ENCODE measurements at places on chromosomes 7 and 10.

DNA sequence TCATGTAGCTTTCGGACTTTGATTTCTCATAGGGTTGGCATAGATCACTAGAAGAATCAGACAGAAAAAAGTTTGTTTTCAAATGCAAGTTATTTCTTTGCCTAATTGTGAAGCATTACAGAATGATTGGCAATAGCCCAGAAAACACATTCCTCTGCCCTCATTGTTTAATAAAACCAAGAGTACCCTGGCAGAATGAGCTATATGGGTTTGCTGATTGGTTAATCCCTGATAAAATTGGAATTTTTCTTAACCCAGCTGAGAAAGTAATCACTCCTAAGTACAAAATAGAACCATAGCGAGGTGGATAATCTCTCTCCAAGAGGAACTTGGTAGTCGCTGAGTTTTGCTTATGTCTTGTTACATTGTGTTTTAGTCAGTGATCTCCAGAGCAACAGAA, 30.9 kb upstream of the CREB5 start:
- no peak for DNase-seq

DNA sequence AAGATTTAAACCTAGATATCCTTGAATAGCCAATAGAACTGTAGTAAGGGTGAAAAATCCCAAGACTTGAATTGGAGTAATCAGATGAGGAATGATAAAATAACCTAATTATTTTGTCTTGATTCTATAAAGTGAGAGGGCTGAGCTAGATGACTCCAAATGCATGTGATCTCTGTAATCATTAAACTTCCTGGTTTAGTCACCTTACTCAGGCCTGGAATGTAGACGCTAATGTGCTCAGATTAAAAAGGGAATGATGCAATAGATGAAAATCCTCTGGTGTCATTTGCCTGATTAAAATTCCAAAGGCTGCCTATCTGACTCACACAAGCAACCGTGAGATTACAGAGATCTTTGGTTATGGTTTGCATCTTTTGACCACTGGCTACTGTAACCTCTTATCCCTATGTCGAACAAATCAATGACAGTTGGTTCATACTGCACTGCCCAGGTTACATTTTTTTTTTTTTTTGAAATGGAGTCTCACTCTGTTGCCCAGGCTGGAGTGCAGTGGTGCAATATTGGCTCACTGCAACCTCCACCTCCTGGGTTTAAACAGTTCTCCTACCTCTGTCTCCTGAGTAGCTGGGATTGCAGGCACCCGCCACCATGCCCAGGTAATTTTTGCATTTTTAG, 2.9 kb upstream of the HKDC1 start:
- no peak for DNase-seq

- DNase-seq: no peak
These were observed 732 bp upstream of the LRRC18 start for GRCh38 chr10:48940372-48940771.

DNA sequence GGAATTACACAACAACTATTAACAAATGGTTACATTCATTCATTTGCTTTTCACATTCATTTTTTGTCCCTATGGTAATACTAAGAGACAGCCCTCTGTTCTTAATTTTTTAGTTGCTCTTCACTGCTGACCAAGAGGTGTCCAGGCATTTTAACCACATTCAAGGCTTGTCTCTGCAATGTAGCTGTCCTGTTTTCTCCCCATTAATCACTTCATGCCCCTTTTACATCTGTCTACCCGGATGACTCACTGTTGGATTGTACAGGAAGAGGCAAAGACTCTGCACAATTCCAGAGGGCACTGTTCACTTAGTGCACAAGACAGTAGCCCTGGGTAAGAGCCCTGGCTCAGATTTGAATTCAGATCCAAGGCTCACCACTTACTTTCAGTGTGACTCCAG, 168.5 kb downstream of the NOC3L start:
- no peak for DNase-seq

- no peak for DNase-seq
These were observed 604.9 kb downstream of the LRMDA start for GRCh38 chr10:76036111-76036940.

DNA sequence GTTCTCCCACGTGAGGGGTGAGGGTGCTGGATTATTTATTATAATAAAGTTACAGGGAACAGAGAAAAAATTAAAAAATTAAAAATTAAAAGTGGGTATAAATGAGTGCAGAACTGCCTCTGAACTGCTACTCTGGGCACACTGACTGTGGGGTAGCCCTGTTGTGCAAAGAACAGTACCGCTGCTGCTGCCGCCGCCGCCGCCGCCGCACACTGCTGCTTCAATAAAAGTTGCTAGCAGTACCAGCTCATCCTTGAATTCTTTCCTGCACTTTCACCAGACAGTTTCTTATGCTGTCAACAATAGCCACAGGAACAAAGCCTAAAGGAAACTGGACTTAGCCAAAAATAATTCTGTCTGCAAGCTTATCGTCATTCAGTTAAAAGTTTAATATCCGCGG, 72.1 kb downstream of the GCC1 start:
- no peak for DNase-seq

DNA sequence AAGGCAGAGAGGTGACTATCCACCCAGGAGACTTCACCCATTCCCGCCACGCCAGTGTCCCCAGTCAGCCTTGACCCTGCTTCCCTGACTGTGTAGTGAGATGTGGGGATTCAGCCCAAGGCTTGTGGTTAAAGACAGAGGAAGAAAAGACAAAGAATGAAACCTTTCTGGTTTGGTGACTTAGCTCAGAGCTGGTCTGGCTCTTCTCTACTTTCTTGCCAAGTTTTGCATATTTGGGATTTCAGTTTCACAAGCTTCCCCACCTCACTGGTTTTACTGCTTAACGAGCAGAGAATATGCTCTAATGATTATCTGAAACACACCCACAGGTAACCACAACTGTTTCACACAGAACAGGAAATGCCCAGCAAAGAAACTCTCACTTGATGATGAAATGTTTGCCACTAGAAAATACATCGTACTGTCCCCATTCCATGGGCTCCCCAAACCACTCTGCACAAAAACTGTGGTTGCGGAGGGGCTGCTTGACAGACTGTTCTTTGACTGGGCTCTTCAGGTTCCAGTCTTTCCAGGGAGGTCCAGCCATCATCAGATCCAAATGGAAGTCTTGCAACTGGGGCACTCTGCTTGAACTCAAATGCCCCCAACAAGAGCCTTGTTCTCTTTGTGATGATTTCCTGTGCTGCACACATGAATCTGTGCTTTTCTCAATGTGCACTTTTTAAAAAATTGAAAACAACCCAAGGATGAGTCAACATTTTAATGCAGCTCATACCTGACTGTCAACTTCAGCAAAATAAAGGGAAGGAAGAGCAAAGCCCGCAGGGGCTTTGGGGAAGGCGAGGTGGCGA, 95.5 kb downstream of the CTBP2 start:
- no peak for DNase-seq

DNA sequence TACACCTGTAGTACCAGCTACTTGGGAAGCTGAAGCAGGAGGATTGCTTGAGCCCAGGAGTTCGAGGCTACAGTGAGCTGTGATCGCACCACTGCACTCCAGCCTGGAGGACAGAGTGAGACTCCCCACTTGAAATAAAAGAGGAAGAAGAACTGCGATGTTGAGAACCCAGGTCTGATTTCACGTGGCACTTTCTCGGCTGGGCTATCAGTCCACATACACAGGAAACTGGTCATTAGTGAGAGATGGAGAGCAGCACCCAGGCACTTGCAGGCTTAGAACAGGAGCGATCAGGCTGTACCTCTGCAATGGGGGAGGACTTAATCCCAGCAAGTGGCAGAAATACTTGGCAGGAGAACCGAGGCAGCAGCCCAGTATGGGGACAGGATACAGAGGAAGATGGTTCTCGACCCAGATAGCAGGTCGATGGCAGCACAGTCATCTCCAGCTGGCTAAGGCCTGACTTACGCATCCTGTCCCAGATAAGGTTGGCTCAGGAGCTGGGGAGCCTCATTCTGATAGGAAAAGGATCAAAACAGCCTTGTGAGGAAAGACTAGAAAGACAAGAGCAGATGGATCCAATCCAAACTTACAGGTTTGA, 487.7 kb upstream of the AUTS2 start:
- no peak for DNase-seq

GRCh38 chr7:112462236-112462635, 12.0 kb downstream of the IFRD1 start:
- DNase-seq: no peak

GRCh38 chr10:79103585-79103984, 34.8 kb downstream of the ZMIZ1 start:
- DNase-seq: no peak

- DNase-seq: no peak
These were observed 9.9 kb downstream of the ZSCAN25 start for GRCh38 chr7:99626661-99627060.

GRCh38 chr7:110090110-110090820, 1000.7 kb upstream of the LRRN3 start:
- DNase-seq: no peak

DNA sequence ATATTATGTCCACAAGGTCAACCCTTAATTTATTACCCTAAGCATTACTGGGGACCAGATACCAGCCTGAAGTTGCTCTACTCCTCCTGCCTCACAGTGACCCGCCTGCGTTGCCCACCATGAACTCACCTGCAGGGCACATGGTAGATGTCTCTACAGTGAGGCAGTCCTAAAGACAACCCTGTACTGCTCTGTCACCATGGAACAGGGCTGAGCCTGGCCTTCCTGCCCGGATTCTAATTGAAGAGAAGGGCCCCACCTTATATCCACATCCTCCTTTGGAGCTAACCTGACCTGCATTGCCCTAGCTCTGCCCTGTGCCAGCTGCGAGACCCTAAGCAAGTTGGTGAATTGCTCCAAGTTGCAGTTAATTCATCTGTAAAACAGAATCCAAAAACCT, 4.1 kb downstream of the SH3PXD2A start:
- no peak for DNase-seq

DNA sequence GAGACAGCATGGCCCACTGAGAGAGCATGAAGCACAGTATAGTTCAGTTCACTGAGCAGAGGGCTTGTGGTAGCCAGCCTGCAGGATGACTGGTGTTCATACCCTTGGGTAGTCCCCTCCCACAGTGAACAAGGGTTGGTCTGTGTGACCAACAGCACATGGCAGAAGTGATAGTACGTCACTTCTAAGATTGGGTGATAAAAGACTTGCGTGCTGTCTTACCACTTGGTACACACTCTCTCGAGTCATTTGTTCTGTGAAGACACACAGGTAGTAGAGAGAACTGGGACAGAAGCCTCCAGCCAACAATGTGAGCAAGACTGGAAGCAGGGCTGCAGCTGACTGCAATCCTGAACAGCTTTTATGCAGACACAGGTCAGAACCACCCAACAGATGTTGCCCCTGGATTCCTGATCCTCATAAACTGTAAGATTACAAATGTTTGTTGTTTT, 14.6 kb downstream of the EPC1 start:
- DNase-seq: peak; percentile 20

DNA sequence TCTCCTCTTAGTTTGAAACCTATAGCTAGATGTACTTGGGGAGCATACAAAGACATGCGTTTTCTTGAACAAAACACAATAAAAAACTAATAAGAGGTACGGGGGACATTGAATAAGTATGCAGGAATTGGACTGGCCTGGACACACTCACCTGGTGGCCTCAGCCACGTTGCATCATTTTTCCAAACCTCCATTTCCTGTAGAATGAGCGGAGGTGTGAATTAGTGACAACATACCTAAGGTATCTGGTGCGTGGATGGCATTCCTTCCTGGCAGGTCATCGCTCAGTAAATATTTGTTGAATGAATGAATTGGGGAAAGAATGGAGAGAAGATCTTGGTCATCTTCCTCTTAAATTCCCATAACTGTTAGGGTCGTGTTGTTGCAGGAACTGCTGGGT, 103.2 kb upstream of the CTBP2 start:
- DNase-seq: no peak

- DNase-seq: no peak
These were observed 29.3 kb upstream of the NCAPG2 start for GRCh38 chr7:158733775-158734494.

GRCh38 chr10:100184426-100184825, 1.4 kb downstream of the ERLIN1 start:
- no peak for DNase-seq

GRCh38 chr10:10658172-10658785, 359.4 kb upstream of the CELF2 start:
- no peak for DNase-seq

DNA sequence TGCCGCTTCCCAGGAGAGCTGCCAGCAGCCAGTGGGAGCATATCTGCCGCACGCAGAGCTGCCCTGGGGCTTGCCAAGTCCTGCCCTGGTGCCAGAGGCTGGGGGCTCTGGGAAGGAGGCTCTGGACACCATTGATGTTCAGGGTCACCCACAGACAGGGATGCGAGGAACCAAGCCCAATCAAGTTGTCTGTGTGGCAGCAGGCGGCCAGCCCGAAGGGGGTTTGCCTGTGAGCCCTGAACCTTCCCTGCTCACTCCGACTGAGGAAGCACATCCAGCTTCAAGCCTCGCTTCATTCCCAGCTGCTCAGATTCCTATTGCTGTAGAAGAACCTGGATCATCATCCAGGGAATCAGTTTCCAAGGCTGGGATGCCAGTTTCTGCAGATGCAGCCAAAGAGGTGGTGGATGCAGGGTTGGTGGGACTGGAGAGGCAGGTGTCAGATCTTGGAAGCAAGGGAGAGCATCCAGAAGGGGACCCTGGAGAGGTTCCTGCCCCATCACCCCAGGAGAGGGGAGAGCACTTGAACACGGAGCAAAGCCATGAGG, 94.6 kb downstream of the TACC2 start:
- no peak for DNase-seq

DNA sequence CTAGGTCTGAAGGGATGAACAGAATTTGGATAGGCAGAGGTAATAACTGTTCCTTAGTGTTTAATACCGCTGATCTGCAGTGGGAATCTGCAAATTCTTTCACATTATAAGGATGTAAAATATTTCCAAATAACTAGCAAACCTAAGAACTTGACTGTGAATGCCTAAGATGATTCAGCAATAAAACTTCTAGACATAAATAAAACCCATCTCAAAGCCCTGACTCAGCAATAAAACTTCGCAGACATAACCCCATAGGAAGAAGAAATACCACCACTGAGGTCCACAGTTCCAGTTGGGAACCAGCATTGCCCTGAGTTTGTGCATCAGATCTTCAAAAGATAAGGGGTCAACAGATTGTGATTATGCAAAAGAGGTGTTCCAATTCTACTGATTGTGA, 354.2 kb downstream of the GFRA1 start:
- no peak for DNase-seq

- DNase-seq: no peak
These were observed 25.4 kb downstream of the STAM start for GRCh38 chr10:17669185-17669872.

All from stimulated activated CD8-positive, alpha-beta memory T cell treated with anti-CD3 and anti-CD28 coated beads, Interleukin-4, amount 100 ng/mL, for 1 hour (primary cell).